ENCODE measurements at places on chromosomes 7 and 10.

- peak; percentile 83 for DNase-seq
These were observed 453.5 kb upstream of the SEMA3A start for GRCh38 chr7:84647797-84648757.

DNA sequence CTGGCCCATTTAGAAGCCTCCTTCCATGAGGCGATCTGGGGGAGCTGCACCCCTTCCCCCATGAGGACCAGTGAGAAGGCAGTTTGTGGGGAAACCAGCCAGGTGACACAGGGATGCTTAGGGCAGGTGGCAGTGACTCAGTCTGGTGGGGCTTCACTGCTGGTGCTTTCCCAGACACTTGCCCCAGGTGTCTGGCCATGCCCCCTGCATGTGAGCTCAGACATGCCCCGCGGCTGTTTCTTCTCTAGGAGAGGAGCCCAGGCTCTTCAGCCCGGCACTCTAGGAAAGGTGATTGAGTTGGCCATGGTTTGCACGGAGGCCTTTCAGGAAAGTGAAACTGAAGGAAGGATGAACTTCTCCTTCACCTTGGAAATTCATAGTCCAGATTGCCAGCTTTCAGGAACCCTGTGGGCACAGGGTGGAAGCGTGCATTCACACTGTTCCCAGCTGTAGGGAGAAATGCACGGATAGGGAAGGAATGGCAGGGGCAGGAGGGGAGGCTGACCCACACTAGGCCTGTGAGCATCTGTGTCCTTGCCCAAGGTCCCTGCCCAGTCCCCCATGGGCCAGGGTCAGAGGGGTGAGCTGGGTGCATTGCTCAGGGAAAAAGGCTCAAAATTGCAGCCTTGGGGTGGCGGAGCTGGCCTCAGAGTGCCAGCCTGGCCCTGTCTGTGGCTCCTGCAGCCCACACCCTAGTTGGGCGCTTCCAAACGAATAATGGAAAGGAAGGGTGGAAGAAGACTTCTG is 359.1 kb downstream of the GLRX3 start:
- no peak for DNase-seq

- DNase-seq, result no peak
These were observed 88.7 kb downstream of the PIP4K2A start for GRCh38 chr10:22625516-22626290.

DNA sequence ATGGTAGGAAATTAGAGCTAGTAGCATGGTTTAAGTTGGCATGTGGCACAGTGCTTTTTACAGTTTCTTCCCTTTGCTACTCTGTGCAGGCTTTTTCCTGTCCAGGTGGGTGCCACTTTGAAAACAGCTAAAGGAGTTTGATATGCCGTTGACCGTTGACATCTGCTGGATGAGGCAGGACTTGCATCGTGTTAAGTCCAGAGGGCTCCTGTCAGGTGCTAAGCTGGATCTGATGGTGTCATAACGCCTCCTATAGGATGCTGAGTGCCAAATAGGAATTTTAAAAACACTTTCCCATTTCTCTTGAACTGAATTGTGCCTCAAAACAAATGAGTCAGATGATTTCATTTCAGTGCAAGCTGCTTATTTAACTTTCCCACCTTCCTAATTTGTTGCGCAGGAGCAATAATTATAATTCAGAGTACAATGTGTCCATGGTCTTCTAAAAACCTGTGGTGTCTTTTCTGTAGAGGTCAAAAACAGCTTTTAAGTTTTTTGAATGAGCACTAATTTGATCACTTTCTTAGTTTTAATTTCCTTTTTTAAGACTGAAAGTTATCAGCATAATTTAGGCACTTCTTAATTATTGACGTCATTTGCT is 178.3 kb downstream of the CDCA7L start:
- peak; percentile 70 for DNase-seq

- DNase-seq, result peak; percentile 60
These were observed 59.7 kb downstream of the GPR85 start for GRCh38 chr7:113026941-113027340.

Data from ELR (cell line).